ENCODE measurements at places on chromosomes 7 and 10.

GRCh38 chr10:77756319-77757232 is 119.0 kb upstream of the KCNMA1 start:
- no peak for DNase-seq

DNA sequence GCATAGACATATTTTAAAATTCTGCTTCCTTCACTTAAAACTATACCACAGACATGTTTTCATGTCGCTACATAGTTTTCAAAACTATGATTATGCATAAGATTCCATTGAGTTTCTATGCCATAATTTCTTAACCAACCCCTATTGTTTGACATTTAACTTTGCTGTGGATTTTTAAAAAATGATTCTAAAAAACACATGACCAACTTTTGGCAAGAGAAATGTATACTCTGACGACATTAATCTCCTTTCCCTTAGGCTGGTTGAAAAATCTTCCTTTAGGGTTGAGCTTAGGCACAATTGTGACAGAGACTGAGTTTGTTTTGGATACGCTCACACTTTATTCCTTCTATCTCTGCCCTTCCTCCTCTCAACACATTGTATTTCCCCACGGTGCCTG is 14.9 kb downstream of the CREB5 start:
- no peak for DNase-seq

- no peak for DNase-seq
Measured at GRCh38 chr10:13758312-13758711, 171.5 kb downstream of the PRPF18 start.

GRCh38 chr7:42914421-42915045 is 2.7 kb upstream of the C7orf25 start:
- DNase-seq = no peak

- no peak for DNase-seq
Measured at GRCh38 chr10:58779594-58779993, 266.9 kb downstream of the BICC1 start.

DNA sequence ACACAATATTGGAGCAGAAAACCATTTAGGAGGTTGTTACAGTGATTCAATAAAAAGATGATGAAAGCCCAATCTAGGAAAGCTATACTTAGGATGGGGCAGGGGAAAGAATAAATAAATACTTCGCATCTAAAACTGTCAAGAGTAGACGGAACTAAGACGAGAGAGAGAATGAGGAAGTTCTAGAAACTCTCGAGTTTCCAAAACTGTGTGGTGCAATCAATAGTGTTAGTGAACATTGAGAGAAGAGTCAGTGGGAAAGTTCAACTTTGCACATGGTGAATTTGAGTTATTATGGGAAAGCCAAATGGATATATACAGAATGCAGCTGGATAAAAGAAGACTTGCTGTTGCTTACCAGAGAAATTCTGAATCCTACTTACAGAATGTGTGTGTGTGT is 133.8 kb upstream of the MEOX2 start:
- no peak for DNase-seq

GRCh38 chr10:11170574-11170973 is 152.9 kb downstream of the CELF2 start:
- DNase-seq = no peak

GRCh38 chr7:148253629-148254028 is 336.9 kb upstream of the C7orf33 start:
- no peak for DNase-seq

DNA sequence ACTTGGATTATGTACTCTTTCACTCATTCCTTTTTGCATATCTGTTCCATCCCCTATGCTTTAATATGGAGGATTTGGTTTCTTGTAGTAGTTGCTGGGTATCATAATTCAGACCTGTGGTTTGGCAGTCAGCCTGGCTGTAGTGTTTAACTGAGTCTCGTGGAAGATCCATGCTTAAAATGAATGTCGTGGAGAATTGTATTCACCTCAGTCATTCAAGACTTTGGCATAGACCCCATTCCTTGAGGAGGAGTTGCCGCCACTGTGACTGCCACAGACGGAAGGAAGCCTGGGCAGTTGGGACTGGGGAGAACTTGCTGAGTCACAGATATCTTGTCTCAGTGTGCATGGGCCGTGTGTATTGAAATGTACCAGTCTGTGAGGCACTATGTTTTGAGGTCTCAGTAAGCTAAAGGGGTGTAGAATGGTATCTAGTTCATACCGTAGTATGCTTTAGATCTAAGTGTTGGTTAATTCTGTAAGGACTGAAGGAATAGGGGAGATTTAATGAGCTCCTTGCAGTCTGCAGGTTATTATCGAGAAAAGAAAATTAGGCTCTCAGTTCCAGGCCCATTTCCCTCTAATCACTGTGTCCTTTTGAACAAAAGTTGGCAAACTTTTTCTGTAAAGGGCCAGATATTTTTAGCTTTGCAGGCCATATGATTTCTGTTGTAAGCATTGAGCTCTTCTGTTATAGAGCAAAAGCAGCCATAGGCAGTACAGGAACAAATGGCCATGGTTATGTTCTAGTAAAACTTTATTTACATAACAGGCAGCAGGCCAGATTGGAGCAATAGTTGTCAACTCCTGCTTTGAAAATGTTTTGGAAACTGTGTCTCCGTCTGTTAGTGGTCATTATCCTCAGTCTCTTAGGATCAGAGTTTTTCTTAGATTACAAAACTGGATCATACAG is 76.8 kb downstream of the TPST1 start:
- no peak for DNase-seq

DNA sequence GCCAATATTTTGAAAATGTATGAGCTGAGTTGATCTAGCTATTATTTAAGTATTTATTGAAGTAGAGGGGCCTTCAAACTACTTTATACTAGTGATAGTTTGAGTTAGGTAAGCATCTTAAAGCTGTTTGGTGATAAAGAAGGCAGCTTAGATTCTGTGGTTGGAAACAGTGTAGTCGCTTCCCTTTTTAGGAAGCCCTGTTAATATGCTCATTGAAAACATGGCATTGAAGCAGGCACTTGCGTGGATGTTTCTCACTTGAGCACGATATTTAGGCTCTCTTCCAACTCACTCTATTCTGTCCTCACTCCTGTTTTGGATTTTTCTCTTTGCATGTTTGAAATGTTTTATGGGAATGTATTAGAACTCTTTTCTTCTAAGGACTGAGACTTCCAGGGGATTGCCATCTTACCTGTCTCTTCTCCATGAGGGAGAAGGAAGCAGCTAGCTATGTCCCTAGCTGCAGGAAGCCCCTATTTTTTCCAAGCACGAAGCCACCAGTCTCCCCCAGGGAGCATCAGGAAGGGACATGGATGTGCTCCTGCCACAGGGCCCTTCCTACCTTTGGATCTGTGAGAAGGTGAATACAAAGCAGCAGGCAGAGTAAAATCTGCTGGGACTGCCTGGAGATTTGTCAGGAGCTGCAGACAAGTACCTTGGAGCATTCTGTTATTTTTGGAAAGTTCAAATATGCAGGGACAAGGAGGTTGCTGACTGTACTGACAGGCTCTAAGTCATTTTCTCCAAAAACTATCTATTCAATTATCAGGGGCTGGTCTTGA is 22.0 kb upstream of the BMPR1A start:
- no peak for DNase-seq

DNA sequence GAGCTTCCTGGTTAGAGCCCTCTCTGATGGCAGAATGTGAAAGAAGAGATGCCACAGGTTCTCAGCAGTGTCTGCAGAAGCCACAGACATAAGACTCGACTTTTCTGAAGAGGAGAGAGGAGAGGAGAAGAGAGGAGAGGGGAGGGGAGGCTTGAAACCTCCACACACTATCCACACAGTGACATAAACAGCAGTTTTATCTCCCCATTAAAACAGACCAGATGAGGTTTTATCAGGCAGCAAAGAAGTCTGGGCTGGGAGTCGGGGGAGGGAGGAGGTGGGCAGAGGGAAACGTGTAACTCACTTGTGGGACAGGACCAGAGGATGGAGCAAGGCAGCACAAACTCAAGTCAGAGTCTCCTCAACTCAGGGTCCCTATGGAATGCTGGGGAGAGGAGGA is 76.5 kb downstream of the XPNPEP1 start:
- no peak for DNase-seq

- peak; percentile 91 for DNase-seq
Measured at GRCh38 chr10:7407368-7408290, 3.2 kb downstream of the SFMBT2 start.

- no peak for DNase-seq
Measured at GRCh38 chr7:84372155-84372621, 177.6 kb upstream of the SEMA3A start.

DNA sequence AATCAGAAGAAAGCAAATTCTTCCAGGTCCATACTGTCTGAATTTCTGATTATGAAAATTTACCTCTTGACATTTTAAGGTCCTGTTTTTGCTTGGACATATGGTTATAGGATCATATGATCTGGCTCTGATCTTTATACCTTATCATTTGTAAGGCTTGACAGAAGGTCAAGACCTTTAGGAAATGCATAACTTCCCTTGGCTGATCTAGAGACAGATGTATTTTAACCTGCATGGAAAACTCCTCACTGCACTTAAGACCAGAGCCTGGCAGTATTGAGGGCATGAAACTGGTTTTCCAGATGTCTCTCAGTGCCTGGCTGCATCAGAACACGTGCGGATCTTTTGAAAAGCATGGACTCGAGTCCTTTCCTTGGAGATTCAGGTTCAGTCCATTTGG is 55.9 kb downstream of the TRRAP start:
- no peak for DNase-seq

GRCh38 chr10:21217107-21217506 is 308.4 kb downstream of the SKIDA1 start:
- DNase-seq = no peak
